ENCODE measurements at places on chromosomes 11 and 22. TPM values are rescaled to one million over a fixed set of nuclear protein-coding genes. Genes with fewer than 3 reads are reported as not detected.

The ARVCF gene
- total RNA-seq = 12.5 TPM

The CADM1 gene
- total RNA-seq = 25.0 TPM

The KCNQ1OT1 gene
- total RNA-seq = 0.81 TPM

- DNase-seq = no peak
Measured at GRCh38 chr11:112925516-112926310, 35.5 kb upstream of the NCAM1 start.

DNA sequence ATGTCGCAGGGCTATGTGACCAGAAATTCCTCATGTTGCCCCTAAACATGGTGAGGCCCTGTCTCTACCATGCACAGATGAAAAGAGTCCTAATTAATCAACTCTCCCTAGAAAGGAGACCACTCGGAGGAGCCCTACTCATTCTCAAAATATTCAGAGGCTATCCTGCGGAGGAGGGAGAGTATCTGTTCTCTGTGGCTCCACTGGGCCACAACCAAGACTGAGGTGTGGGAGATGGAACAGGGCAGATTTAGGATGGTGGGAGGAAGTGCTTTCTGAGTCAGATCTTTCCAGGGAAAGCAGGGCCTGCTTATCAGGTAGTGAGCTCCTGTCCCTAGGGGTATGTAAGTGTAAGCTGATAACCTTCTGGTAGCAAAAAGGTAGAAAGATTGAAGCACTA is 37.0 kb upstream of the PRDM11 start:
- no peak for DNase-seq

- no peak for DNase-seq
Measured at GRCh38 chr11:81602508-81602907, 1131.2 kb downstream of the FAM181B start.

- DNase-seq = no peak
Measured at GRCh38 chr22:33986954-33987353, 66.7 kb upstream of the LARGE1 start.

Data from left cardiac atrium (tissue), 4 donors.